Vagina (tissue), 2 donors: ENCODE measurements at places on chromosomes 4 and X.

DNA sequence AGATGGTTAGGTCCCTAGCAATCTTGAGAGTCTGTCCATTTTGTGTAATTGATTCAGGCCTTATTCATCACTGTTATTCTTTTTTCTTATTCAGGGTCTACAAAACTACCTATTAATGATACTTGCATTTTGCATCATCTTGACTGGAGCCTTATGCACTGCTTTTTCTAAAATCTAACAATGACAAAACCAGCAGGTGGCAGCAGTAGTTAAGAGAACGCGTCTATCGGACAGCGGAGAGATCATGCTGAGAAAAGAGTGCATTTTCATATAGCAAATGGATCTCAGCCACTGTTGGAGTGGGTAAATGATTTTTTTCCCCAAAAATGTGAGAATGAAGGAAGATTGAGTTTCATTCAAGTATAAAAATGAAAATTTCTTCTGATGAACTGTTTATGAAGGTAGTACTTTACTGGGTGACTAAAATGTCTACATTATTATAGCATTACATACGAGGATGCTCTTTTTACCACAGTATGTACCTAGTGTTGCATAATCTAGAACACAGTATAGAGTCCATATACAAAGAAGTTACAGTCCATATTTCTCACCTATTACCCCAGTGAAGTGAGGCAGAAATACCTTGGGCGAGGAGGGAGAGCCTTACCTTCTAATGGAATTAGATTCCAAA lies 43.2 kb downstream of the TMEM144 start:
- no peak overlapping the region for H3K4me3 ChIP-seq
- DNase-seq, result no peak
- no peaks in the 10 kb centered on the region for H3K36me3 ChIP-seq
- H3K4me1 ChIP-seq, result no peaks in the 10 kb centered on the region
- H3K27ac ChIP-seq, result no peak overlapping the region

- no peaks in the 10 kb centered on the region for H3K27me3 ChIP-seq
- H3K27ac ChIP-seq, result no peak overlapping the region
- DNase-seq, result no peak
- H3K4me1 ChIP-seq, result peaks cover 42% of the 10 kb centered on the region
Measured at GRCh38 chr4:78648640-78649363, 97.2 kb downstream of the ANXA3 start.

GRCh38 chr4:96504386-96504785 lies 664.5 kb downstream of the PDHA2 start:
- no peaks in the 10 kb centered on the region for H3K36me3 ChIP-seq
- no peak overlapping the region for H3K4me3 ChIP-seq
- no peak for DNase-seq
- H3K27me3 ChIP-seq, result no peaks in the 10 kb centered on the region

DNA sequence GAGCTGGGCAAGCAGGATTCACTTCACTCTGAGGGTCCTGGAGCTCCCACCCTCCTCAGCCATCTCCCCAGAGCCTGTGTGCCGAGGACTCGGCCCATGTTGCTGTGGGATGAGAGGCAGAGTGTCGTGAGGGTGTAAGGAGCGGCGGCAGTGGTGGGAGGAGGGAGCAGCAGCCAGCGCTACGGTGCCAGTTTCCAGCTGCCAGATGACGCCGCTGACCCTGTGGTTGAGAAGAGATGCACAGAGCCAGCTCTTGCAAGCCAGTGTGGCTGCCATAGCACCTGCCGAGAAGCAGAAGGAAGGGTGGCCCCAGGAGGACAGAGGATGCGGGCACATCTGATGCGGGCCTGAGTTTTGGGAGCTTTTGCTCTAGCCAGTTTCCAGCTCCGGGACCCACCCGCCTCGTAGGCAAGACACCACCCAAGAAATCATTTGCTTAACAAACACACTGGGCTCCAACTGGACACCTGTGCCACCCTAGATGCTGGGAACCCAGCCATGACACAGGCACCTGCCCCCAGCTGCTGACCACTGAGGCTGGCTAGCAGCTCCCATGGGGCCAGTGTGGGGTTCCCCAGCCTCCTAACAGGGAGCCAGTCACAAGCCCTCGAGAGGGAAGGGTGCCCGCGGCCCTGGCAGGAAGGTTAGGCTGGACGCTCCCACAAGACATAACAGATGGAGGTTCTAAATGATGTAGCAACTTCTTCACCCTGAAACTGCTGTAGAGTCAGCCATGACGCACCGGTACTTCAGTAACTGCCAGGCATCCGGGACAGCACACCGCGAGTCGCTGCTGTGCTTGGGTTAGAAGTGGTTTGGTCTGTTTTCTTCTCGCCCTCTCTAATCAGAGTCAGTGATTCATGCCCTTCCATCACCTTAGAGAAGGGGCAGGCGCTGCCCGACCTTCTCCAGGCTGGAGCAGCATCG lies 8.9 kb downstream of the MSANTD1 start:
- no peak for DNase-seq
- H3K27ac ChIP-seq, result no peak overlapping the region
- H3K36me3 ChIP-seq, result no peaks in the 10 kb centered on the region
- H3K4me3 ChIP-seq, result no peak overlapping the region
- no peaks in the 10 kb centered on the region for H3K4me1 ChIP-seq

DNA sequence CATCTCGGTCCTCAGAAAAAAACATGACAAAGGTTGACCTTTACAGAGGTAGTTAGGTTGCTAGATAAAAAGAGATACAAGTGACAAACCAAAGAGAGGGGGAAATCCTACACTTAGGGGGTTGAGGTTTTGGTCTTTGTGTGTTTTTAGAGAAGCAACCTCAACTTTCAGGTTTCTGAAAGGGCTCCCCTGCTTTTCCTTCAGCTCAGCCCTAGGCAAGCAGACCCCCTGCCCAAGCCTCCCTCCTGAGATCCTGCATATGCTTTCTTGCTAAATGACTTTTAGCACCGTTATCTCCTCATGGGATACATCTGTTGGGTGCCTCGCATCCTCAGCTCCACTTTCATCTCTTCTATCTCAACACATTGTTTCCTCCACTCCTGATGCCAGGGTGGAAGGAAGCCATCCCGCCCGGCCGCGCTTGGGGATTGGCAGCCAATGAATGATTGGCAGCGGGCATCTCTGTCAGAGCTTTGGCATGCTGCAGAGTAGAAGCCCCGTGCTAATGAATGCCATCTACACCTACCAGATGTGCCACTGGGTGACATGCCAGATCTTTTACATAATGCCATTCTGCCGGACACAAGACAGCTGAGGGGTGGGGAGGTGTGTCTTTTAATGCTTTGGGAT lies 15.0 kb upstream of the PRDM8 start:
- no peak for DNase-seq
- H3K27me3 ChIP-seq, result no peaks in the 10 kb centered on the region
- peaks cover 41% of the 10 kb centered on the region for H3K4me1 ChIP-seq
- no peaks in the 10 kb centered on the region for H3K36me3 ChIP-seq
- H3K27ac ChIP-seq, result peak overlapping the region; percentile 89
- no peak overlapping the region for H3K4me3 ChIP-seq

DNA sequence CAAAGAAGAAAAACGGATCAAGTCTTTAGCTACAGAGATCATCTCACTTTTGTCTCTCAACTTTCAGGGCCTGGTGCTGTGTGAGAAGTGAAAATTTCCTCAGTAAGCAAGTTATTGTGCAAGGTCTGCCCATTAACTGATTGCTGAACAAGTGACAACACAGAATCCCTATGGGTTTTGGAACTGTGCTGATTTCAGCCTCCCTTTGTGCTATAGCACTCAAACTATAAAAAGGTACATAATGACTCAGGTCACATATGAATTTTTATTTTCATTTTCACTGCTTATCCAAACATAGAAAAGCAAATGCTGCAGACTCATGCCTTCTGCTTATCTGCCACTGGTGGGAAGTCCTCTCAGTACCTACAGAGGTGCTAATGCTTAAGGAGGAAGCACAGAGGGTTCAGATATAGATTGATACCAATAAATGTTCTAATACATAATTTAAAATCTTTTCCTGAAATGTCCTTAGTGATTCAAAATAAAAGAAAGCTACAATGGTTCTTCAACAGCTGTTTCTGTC lies 576.2 kb upstream of the CT83 start:
- H3K36me3 ChIP-seq, result no peaks in the 10 kb centered on the region
- no peaks in the 10 kb centered on the region for H3K27me3 ChIP-seq
- DNase-seq, result no peak
- H3K4me3 ChIP-seq, result no peak overlapping the region
- no peaks in the 10 kb centered on the region for H3K4me1 ChIP-seq

DNA sequence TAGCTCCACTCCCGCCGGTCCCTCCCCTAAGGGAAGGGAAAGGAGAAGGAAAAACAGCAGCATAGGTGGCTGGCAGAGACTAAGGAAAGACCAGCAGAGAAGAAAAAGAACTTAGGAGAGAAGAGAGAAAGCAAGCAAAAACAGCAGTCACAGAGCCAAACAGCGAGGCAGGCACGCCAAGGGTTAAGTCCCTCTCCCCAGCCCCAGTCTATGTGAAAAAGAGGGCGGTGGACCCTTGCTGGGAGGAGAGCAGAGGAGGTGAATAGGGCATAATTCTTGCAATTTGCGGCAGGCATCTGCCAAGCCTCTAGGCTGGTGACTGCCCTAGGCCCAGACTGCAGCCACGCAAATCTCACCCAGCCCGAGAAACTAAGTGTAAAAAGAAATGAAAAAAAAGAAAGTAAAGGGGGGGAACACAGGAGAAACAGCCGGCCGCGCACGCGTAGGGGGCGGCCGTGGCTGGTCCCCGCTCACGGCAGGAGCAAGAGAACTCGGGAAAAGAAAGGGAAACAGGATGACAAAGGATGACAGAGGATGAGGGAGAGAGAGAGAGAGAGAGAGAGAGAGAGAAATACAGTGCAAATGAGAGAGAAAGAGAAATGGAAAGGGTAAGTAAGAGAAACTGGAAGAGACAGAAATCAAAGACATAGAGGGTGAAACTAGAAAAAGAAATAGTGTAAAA lies 48.6 kb downstream of the MAGEA9 start:
- H3K36me3 ChIP-seq, result no peaks in the 10 kb centered on the region
- peak overlapping the region; percentile 72 for H3K27ac ChIP-seq
- no peaks in the 10 kb centered on the region for H3K27me3 ChIP-seq
- DNase-seq, result no peak
- no peaks in the 10 kb centered on the region for H3K4me1 ChIP-seq

GRCh38 chrX:22526339-22526738 lies 253.6 kb downstream of the CBLL2 start:
- DNase-seq, result no peak
- no peaks in the 10 kb centered on the region for H3K27me3 ChIP-seq
- no peaks in the 10 kb centered on the region for H3K4me1 ChIP-seq
- H3K4me3 ChIP-seq, result no peak overlapping the region
- H3K36me3 ChIP-seq, result no peaks in the 10 kb centered on the region

GRCh38 chr4:179768996-179769395 lies 2326.8 kb upstream of the AGA start:
- no peak for DNase-seq
- H3K27me3 ChIP-seq, result no peaks in the 10 kb centered on the region
- H3K4me3 ChIP-seq, result no peak overlapping the region
- no peaks in the 10 kb centered on the region for H3K36me3 ChIP-seq

DNA sequence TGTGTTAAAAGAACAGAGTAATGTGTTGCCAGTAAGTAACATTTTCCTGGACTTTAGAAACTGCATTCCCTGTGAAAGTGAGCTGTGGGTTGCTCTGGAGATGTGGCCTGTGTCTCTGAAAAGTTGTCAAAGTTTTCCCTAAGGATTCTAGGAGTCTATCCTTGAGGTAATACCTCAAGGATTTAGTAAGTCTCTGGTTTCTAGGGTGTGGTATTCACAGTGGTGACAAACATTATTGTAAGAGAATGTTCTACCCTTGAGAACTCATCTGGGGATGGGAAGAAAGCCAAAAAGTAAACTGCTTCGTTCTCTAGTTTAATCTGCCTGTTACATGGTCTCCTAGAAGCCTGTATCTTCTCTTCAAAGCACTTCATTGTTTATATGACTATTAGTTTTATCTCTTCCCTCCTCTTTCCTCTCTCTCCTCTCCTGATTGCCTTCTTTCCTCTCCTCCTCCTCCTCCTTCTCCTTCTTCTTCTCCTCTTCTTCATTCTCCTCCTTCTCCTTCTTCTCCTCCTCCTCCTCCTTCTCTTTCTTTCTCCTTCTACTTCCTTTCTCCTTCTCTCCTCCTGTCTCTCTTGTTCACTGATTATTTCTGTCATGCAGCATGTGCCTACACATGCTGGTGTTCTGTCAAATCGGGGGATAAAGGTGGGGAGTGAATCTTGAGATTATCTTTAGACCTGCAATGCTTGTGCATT lies 321.3 kb downstream of the PTTG2 start:
- H3K36me3 ChIP-seq, result no peaks in the 10 kb centered on the region
- H3K4me1 ChIP-seq, result peaks cover 27% of the 10 kb centered on the region
- no peak overlapping the region for H3K4me3 ChIP-seq

GRCh38 chr4:8347660-8348059 lies 78.1 kb downstream of the HTRA3 start:
- no peak overlapping the region for H3K4me3 ChIP-seq
- H3K27ac ChIP-seq, result no peak overlapping the region
- no peaks in the 10 kb centered on the region for H3K27me3 ChIP-seq
- no peaks in the 10 kb centered on the region for H3K36me3 ChIP-seq
- DNase-seq, result peak; percentile 49

DNA sequence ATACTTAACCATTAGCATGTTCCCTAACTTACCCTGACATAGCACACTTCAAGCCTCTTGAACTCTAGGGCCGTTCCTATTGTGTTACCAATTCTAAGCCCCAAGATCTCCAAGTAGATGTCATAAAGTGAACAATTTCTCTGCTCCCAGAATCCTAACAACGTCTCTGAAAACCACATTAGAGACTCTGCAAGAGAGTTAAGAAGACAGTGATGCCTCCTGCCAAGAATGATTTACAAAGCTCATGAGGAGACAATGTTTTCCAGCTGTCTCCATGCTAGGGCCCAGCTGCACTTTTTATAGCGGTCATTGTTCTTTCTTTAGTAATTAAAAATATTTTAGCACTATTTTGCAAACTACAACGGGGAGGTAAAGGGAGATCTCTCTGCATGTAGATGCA lies 358.4 kb downstream of the PPP3CA start:
- no peaks in the 10 kb centered on the region for H3K36me3 ChIP-seq
- no peak overlapping the region for H3K27ac ChIP-seq
- no peak overlapping the region for H3K4me3 ChIP-seq
- no peak for DNase-seq
- H3K4me1 ChIP-seq, result no peaks in the 10 kb centered on the region
- no peaks in the 10 kb centered on the region for H3K27me3 ChIP-seq

- H3K4me3 ChIP-seq, result no peak overlapping the region
- H3K4me1 ChIP-seq, result peaks cover 26% of the 10 kb centered on the region
- H3K27me3 ChIP-seq, result no peaks in the 10 kb centered on the region
- no peaks in the 10 kb centered on the region for H3K36me3 ChIP-seq
- H3K27ac ChIP-seq, result no peak overlapping the region
Measured at GRCh38 chr4:105197777-105198176, 51.1 kb downstream of the TET2 start.

GRCh38 chrX:29581223-29581622 lies 634.1 kb upstream of the MAGEB2 start:
- H3K27me3 ChIP-seq, result no peaks in the 10 kb centered on the region
- no peaks in the 10 kb centered on the region for H3K4me1 ChIP-seq
- no peak overlapping the region for H3K4me3 ChIP-seq
- H3K36me3 ChIP-seq, result no peaks in the 10 kb centered on the region
- no peak for DNase-seq

- no peak overlapping the region for H3K27ac ChIP-seq
- DNase-seq, result no peak
- no peaks in the 10 kb centered on the region for H3K27me3 ChIP-seq
- no peak overlapping the region for H3K4me3 ChIP-seq
- H3K36me3 ChIP-seq, result no peaks in the 10 kb centered on the region
Measured at GRCh38 chr4:33930497-33930896, 2313.8 kb downstream of the ARAP2 start.
